ENCODE measurements at places on chromosomes 1 and 21.

DNA sequence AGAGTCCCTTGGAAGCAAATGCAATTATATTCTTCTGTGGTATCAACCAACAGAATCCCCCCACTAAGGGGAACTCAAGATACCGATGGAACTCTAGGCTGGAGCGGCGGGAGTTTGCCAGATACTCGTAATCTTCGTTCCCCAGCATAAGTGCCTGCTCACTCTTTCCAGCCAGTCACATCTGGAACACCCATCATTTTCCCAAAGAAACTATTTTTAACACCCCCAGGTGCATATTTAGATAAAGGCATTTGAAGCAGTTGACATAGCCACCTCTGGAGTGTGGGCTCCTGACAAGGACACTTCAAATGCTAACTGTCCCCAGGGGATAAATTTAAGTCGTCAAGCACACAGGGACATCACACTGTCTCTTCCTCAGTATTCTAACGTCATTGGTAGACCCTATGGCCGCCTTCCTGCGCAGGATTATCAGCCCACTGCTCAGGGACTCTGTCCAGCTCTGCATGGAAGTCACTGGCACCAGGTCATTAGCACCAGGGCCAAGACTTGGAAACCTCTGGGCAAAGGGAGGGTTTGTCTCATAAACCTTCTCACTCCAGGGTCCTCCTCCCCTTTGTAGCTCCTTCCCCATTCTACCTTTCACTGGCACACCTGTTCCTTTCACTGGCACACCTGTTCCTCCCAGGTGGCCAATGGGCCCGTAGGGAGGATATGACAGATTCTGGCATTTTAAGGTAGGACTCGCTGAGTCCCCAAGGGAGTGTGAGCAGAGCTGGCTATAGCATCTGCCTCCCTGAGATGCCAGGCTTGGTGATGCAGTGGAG is 48.8 kb downstream of the H3-3A start:
- no peak for DNase-seq

DNA sequence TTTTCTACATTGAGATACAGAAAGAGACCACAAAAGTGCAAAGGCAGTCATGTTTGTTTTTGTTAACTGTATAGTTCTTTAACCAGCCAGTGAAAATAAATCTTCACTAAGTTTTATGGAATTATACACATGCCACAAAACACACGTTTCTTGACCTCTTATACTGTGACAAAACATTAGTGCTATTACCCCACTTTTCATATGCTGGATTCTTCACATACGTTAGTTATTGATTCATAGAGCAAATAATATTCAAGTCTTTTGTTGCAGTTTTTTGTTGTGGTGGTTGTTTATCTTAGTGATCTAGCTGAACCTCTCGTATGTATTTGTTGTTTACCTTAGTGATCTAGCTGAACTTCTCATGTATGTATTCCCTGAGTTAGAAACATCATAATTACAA is 28.0 kb downstream of the LYPLAL1 start:
- DNase-seq = no peak

DNA sequence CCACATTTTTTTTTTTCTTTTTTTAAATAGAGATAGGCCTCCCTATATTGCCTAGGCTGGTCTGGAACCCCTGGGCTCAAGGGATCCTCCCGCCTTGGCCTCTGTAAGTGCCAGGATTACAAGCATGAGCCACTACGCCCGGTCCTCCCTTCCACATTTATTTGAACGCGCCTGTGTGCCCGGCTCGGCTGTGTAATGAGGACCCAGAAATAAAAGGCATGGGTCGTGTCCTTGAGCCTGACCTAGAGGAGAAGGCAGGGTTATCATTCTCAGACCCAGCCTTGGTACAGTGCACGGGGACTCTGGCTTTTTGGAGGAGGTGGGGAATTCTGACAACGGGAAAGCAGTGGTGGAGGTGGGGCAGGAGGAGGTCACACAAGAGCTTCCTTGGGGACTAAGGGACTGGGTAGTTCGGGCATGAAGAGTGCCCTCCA is 841 bp downstream of the CENPF start:
- no peak for DNase-seq

DNA sequence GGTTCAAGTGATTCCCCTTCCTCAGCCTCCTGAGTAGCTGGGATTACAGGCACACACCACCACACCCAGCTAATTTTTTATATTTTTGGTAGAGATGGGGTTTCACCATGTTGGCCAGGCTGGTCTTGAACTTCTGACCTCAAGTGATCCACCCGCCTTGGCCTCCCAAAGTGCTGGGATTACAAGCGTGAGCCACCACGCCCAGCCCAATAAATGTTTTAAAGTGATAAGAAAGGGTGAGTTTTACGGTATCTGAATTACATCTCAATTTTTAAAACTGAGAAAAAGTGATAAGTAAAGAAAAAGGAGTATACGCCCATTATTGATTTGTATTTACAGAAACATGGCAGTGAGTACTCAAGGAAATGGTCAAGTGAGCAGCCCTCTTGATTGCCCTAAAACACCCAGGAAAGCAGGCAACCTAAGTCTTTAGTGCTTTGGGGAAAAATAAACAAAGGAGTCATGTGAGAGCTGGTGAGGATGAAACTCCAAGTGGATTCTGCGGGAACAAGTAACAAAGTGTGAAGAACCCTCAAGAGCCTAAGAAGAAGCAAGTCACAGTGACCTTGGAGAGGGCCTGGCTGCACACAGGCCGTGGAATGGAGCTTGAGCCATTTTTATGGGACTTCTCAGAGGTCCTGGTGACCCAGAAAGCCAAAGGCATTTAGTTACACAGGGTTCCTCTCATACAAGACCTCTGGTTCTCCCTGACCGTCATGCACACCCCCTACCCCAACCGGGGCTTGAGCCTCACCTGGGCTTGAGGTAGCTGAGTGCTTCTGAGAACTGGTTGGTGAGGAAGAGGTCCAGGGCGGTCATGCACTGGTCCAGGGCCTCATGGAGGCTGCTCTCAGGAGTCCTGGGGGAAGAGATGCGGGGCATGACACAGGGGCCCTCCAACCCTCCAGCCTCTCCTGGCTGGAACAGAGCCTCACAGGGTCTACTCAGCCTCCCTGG is 9.1 kb downstream of the TTC39A start:
- DNase-seq = no peak

DNA sequence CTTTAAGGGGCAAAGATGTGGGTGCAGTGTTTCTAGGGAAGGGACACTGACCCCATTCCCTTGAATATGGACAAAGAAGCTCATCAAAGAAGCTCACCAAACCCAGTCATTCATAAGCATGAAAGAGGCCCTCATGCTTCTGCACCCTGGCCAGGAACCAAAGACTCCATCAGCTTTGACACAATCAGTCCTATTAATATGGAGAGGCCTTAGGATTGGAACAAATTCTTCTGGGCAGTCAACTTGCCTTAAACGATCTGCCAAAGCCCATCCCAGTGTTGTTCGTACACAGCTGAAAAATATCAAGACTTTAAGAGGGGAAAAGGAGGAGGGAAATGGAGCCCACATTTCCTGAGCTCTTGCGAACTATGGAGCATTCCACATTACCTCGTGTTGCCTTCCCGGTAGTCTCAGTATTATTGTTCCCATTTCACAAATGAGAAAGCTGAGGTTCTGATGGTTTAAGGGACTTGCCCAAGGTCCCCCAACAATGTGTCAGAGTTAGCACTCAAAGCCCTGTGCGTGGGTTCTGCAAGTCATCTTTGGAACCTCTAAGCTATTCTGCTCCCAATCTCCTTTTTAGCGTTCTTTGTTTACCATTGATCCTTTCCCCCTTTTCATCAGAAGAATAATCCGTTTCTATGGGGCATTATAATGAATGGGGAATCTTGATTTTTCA is 161.9 kb downstream of the ZBTB18 start:
- DNase-seq = no peak

DNA sequence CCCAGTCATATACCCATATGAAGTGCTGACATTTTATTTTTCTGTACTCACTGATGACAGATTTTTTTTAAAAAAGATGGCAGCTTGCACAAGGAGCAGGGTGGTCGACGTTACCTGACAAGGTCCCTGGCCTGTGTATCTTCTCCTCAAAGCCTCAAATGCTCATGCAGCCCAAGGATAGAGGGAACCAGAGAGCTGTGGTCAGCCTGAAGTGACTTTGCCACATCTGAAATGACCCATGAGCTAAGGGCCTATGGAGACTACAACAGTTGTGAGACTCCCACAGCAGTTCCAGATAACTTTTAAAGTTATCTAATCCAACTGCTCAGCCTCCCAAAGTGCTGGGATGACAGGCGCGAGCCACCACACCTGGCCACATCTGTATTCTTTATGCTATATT is 131.1 kb downstream of the GLUL start:
- no peak for DNase-seq

DNA sequence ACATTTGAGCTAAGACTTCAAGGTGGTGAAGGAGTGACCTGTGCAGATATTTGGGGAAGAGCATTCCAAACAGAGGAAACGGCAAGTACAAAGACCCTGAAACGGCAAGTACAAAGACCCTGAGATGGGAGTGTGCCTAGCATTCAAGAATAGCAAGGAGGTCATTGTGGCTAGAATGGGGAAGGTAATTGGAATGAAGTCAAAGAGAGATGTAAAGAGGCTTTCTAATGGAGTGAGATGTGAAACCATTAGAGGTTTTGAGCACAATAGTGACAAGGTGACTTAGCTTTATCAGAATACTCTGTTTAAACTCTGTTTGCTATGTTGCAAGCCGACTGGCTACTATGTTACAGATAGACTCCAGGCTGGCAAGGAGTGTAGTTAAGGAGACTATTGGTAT is 4.4 kb downstream of the CDC7 start:
- DNase-seq = no peak

- no peak for DNase-seq
Measured at GRCh38 chr1:157153746-157154145, 15.6 kb upstream of the ETV3 start.

GRCh38 chr1:92805216-92805615 is 20.3 kb upstream of the EVI5 start:
- no peak for DNase-seq

- DNase-seq = no peak
Measured at GRCh38 chr1:209624558-209625549, 27.4 kb downstream of the LAMB3 start.

DNA sequence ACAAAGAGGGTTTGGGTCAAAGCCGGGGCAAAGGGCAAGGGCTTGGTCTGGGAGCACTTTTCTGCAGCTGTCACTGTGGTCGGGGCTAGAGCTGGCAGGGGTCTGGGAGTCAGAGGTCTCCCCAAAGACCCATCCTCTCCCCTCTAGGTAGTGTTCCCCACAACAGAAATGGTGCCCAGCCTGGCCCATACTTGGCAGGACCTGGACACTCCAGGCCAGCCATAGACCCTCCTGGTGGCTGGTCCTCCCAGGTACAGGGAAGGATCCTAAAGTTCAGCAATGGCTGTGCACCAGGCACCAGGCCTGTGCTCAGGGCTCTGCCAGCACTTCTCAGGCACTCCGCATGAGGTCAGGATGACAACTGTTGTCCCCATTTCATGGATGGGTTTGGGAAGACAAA is 11.0 kb downstream of the ESPN start:
- DNase-seq = no peak

- DNase-seq = no peak
Measured at GRCh38 chr1:39361446-39361845, 130.0 kb upstream of the BMP8A start.

DNA sequence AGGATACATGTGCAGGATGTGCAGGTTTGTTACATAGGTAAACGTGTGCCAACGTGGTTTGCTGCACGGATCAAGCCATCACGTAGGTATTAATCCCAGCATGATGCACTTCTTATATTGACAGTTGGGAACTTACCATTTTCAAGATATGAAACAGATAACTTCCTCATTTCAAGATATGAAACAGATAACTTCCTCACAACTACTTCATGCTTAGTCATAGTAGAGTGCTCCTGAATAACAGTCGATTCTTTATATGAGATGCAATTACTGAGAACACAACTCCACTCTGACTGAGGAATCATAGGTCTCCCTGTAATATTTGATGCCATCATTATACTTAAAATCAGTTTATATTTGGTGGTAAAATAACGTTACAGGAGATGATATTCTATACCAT is 1124.3 kb downstream of the AMY1C start:
- DNase-seq = no peak

DNA sequence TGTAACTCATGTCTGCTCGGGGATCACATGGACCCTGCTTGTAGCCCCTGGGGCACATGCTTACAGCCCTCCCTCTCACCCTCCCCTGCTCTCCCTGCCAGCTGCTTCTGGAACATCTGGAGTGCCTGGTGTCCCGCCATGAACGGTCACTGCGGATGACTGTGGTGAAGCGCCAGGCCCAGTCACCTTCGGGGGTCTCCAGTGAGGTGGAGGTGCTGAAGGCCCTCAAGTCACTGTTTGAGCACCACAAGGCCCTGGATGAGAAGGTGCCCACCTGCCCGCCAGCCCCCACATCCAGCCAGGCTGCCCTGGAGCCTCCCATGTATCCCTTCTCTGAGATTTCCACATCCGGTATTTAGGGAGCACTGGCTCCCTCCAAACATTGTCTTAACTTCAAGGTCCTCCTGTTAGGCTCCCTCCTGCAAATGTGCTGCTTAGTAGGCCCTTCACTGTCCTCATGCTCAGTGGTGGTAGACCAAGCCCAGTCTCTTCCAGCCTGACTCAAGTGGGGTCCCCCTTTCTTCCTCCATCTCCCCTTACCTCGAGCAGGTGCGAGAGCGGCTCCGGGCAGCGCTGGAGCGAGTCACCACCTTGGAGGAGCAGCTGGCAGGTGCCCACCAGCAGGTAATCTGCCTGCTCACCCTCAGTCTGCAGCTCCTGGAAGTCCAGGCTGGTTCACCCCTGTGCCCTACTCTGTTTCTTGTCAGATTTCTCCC is 17.7 kb downstream of the PPFIA4 start:
- no peak for DNase-seq

GRCh38 chr1:58848818-58849411 is 65.1 kb upstream of the JUN start:
- DNase-seq = no peak

GRCh38 chr1:55700359-55701130 is 485.4 kb upstream of the USP24 start:
- no peak for DNase-seq

DNA sequence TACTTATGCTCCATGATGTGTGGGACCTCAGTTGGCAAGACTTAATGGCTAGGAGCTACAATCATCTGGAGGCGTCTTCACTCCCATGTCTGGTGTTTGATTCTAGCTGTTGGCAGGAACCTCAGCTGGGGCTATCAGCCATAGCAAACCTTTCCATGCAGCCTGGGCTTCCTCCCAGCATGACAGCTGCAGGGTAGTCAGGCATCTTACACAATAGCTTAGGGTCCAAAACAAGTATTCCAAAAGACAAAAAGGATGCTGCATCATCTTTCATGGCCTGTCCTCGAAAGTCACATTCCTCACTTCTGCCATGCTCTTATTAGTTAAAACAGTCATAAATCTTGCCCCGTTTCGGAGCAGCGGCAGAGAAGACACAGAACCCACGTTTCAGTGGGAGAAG is 90.9 kb downstream of the LRRC8C start:
- DNase-seq = no peak
